ENCODE measurements at places on chromosomes 5 and 9.

DNA sequence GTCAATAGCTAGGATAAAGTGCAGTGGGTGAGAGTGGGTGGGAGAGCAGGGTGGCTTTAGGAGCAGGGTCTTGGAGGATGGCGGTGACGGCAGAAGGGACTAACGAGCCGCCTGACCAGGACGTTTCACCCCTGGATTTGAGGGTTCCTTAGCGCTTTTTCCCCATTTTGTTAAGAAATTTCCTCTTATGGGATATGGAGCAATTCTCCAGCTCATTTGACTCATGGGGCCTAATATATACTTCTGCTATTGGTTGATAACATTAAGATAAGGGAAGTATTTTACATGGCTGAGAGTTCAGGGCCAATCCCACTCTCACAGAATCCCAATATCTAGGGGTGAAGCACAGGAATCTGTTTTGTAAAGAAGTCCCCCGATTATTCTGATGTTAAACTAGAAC, 17.6 kb downstream of the CD180 start:
- no peak for DNase-seq

DNA sequence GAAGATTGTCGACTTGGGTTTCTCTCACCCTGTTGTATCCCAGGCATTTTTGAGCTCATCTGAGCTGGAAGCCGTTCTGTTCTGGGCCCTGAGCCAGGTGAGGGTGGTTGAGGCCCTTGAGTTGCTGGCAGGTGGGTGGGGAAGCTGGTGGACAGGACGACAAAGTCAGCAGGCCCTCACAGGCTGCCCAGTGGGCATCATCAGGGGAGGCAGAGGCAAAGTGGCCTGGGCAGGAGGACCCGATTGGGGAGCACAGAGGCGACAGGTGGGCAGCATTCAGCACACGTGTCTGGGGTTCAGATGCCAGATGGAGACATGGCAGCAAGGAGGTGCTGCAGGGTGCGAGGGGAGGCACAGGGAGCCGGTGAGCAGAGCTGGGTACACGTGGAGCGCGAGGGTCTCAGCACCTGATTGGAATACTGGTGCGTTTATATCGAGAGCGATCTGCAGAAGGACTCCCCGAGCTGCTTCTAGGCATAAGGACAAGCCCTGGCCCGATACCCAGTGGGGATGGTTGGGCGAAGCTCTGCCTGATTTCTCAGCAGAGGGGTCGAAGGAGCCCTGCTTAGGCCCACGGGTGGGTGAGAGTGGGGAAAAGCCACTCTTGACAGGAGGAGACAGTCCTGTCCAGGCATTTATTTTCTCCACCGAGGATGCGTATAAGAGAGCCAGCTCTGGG, 49.0 kb upstream of the SUSD3 start:
- DNase-seq = no peak

GRCh38 chr9:137781906-137782585, 95.5 kb upstream of the CACNA1B start:
- no peak for DNase-seq

DNA sequence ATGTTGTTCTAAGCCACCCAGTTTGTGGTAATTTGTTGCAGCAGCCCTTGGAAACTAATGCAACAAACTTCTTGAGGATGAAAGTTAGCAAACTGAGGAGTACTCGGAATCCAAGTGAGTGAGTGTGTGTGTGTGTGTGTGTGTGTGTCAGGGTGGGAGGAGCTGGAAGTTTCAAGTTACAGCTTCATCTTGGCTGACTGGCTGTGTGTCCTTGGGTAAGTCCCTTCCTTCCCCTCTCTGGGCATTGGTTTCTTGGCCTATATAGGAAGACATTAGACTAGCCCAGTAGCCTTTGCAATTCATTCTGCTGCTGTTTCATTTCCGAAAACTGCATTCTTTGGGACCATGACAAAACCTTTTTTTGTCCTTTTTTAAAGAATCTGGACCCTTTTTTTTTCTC, 157.2 kb downstream of the MELK start:
- no peak for DNase-seq

- no peak for DNase-seq
Observed at GRCh38 chr9:122058051-122058450, 35.1 kb downstream of the TTLL11 start.

DNA sequence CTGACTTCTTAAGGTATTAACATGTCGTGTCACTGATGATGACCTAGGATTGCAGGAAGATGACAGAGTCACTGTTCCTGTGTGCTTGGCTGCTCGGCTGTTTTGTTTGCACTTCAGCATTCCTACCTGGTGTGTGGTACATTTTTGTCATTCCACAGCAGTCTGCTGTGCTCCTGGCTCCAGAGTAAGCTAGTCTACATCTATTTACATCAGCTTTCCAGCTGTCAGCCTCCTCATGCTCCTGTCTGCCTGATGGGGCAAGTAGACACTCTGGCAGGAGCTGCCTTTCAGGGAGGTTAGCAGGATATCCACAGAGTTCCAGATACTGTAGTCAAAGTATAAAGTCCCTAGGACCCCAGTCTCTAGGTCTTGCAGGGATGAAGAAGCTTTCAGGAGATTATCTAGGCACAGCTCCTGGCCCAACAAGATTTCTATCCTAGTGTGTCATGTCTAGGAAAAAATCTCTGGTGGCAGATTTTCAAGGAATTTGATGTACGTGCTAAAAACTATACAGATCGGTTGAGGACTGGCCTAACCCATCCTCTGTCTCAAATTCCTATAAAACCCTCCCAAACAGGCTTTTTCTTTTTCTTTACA, 28.4 kb downstream of the RUSC2 start:
- DNase-seq = peak; percentile 100

GRCh38 chr5:139212906-139213305, 14.7 kb upstream of the SIL1 start:
- no peak for DNase-seq

- no peak for DNase-seq
Observed at GRCh38 chr5:110736753-110737152, 2.1 kb upstream of the SLC25A46 start.

GRCh38 chr9:98688710-98689495, 19.8 kb downstream of the GABBR2 start:
- DNase-seq = no peak

- no peak for DNase-seq
Observed at GRCh38 chr9:68978066-68978465, 35.8 kb downstream of the PRKACG start.

DNA sequence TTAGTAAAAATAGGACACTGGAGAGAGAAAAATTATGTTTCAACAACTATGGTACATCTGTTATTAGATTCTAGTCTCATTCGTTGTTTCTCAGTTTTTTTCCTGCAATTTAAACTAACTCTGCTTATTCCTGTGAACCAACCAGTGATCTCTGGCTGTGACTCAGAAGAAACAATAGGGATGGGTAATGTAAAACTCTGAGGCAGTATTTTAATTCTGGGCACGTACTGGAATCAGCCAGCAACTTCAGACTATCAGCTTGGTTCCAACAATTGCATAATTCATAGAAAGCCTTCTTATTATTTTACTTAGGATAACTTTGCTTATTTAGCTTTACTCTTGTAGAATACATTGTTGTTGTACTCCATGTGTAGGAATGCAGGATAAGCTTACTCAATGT, 28.8 kb downstream of the MLLT3 start:
- DNase-seq = no peak

- peak; percentile 92 for DNase-seq
Observed at GRCh38 chr5:156920042-156920860, 42.8 kb downstream of the TIMD4 start.

DNA sequence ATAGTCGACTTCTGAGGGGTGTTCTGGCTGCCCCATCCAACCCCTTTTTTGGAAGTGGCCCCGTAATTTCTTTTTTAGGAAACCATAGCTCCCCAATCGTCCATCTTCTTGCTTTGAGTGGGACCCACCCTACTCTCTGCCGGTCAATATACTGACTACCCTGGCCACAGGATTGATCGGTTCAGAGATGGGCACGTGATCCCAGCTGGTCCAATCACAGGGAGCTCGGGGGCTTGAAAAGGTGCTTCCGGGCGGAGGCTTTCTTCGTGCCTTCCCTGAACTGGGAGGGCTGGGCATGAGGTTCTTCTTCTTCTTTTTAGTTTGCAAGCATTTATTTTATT, 78.7 kb upstream of the SH3PXD2B start:
- DNase-seq = no peak

GRCh38 chr5:136853971-136854370, 488.6 kb upstream of the TRPC7 start:
- no peak for DNase-seq

GRCh38 chr9:126533926-126534310, 79.8 kb upstream of the LMX1B start:
- DNase-seq = no peak

DNA sequence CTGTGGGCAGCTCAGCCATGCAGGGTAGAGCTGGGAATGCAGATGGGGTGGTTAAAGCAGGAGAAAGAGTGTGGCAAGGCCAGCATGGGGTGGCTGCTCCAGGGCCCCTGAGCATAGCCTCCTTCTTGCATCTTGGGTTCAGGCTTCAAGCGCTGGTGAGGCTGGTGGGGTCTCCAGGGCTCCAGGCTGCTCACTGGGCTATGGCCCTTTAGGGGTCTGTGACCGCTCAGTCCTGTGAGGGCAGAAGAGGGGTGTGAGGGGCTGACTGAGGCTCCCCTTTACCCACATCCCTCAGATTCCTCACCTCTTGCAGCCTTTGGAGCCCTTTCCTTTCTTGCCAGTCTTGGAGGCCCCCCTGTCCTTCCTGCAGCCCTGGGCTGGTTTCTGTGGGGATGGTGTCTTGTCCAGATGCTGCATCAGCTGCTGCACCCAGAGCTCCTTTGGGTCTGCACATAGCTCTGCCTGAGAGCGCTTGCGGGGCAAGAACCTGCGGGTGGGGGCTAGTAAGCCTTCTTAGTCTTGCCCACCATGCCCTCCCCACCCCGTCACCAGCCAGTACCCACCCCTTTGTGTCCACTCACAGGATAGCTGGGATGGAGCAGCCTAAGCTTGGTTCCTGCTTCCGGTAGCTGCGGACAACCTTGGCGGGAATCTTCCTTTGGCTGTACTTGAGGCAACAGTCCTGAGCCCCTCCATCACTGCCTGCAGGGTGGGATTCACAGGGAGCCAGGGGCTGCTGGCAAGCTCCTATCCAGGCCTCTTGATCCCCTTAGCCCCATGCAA, 549 bp downstream of the CCL21 start:
- no peak for DNase-seq

- no peak for DNase-seq
Observed at GRCh38 chr9:5478206-5478605, 27.9 kb downstream of the CD274 start.

DNA sequence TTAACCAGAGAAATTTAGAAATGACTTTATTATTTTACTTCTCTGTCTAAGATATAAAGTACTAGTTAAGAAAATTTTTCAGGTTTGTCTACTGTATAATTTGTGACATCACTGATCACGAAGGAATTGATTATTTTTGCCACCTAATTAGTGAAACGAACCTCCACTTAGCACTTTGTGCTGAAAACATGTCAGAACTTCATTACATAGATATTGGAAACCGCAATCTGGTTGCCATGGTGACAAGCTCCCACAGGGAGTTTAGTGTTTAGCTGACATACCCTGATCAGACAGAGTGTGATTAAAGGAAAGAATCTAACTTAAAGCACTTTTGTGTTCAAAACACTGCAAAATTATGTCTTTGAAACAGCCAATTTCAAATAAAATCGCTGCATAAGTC, 668.4 kb upstream of the CCNG1 start:
- no peak for DNase-seq

All from RCC 7860 (cell line).